ENCODE measurements at places on chromosomes 16 and 17. TPM values are rescaled to one million over a fixed set of nuclear protein-coding genes. Genes with fewer than 3 reads are reported as not detected.

DNA sequence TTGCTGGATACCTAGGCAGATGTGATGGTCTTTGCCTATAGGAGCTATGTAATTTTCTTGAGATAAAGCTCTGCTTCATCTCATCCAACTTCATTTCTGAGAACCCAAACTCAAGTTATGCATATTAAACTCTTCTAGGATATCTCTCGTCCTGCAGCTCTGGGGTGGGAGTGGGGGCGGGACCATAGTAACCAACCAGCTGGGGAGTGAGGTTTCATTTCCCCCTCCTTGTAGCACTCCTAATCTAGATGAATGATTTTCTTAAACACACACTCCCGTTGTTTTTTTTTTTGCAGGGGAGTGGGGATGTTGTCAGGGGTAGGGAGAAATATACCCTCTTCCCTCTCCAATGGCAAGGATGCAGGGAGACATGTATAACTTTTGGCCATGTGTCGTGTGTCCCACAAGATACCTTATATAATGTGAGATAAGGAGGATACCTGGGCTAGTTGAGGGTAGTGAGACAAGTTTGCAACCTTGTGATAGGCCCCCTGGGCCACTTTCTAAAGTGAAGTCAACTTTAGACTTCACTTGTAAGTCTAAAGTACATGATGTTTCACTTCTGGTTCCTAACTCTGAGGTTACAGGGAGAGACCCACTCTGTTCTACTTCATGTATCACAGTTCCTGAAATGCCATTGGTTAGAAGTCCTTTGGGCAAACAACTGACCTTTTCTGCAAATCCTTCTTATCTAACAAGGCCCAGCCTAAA is 10.5 kb upstream of the HEATR6 start:
- DNase-seq: no peak

GRCh38 chr17:58400826-58401225 is 16.5 kb downstream of the RNF43 start:
- DNase-seq: no peak

DNA sequence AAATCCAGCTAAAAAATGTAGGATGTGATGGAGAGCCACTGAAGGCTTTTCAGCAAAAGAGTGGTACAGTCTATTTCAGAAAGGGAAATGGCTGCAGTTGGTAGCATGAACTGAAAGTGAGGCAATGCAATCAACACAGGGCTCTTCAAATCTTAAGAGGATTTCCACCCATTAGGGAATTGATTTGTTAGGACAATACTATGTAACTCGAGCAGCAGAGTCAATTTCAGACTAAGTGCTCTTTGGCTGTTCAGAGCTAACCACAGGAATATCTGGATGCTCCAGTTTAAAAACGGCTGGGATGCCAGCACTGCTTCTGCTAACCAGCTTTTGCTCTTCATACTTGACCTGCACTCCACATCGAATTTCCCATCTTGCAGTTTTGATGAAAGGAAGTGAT is 24.6 kb downstream of the CACNG1 start:
- no peak for DNase-seq

GRCh38 chr16:10333321-10334032 is 52.4 kb upstream of the ATF7IP2 start:
- no peak for DNase-seq

DNA sequence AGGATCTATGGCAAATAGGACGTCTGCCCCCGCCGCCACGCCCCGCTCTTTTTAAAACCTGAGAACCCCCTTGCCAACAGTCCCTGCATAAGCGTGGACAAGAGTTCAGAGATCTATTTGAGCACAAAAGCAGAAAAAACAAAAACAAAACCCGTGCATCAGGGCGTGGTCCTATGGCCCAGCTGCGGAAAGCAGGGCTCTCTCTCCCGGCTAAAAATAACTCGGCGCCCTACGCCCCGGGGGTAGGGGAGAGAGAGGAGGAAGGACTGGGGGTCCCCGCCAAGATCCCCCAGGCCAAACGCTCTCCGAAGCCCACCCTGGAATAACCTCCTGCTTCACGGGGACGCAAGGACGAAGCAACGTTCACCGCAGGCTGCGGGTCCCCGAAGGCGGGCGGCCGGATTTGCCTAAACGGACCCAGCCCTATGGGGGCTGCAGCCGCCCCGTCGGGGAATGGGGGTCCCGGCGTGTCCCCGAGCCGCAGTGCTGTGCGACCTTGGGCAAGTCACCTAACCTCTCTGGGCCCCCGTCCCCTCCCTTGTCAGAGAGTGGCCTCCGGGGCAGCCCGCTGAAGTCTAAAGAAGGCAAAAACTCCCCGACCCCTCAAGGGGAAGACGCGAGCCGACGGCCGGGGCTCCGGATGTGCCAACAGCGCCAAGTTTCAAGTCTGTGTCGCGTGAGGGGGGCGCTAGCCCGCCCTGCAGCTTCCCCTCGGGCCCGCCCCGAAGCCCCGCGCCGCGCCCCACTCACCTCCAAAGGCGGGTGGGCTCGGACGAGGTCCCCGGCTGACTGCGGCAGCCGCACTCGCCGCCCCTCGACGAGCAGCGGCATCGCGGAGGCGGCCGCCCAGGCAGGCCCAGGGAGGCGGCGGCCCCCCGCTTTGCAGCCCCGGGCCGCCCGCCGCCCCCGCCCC is 477 bp downstream of the NTAN1 start:
- DNase-seq: no peak

GRCh38 chr17:82602487-82602886 is 45.8 kb downstream of the WDR45B start:
- DNase-seq: no peak

- DNase-seq: no peak
These were observed 47.3 kb upstream of the DNAH17 start for GRCh38 chr17:78624324-78625151.

DNA sequence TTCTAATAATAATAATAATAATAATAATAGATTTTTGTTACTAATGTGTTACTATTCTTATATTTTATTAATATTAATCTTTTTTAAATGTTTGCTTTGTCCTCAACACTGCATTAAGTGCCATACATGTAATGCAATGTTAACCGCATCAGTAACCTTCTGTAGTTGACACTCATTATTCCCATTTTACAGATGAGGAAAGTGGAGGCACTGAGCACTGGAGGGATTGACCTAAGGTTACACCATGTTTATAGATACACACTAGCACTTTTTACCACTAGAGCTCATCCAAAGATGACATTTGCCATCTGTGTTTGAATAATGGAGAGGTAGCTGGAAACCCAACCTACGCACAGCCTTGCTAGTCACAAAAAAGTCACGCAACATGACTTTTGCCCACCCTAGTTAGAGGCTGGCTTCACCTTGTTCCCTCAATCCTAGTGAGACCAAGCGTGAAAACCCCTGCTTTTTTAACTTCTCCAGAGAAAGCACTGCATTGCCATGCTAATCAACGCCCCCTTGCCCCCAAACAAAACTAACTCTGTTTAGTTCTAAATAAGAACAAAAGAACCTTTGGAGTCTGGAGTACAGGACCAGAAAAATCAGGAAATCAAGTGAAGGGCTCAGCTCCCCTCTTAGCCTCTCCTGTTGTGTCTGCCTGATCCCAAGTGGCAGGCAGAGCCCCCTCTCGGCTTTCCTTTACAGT is 2.3 kb downstream of the ARSG start:
- DNase-seq: no peak

DNA sequence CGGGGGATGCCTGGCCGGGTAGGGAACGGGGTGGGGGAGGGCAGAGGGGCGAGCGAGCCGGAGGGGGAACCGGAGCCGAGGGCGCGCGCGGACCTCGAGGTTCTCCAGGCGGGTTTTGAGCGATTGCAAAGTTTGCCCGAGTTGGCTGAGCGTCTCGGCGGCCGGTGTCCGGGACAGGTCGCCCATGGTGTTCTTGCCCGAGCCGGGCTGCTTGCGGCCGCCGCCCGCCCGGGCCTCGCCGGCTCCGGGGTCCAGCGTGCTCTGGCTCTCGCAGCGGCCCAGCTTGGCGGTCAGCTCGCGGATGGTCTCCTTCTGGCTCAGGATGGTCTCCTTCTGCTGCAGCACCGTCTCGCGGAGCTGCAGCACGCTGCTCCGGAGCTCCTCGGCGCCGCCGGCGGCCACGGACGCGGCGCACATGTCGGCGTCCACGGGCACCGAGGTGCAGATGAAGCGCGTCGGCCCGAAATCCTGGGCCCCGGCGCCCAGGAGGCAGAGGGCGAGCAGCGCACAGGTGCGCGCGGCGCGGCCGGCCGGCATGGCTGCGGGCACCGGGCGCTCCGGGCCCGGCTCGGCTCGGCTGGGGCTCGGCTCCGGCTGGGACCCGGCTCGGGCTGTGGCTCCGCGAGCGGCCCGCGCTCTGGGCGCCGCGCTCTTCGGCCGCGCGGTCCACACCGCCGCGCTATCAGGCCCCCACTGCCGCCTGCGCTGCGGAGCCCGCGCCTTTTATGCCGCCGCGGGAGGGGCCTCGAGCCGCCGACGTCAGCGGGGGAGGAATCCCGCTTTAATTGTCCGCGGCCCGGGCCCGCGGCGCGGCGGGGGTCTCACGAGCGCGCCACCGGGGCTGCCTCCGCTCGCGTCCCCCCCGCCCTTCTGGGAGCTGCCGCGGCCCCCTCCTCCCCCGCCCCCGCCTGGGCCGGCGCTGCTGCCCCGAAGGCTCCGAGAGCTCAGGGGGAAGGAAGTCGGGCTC is at the start of gene NPTX1:
TSS of gene NPTX1 (minus strand) at position 698 of the 967 bp plus-strand sequence. CDS start at position 537, 161 bp downstream.
- no peak for DNase-seq

- DNase-seq: no peak
These were observed 22.6 kb downstream of the GJD3 start for GRCh38 chr17:40341808-40342503.

DNA sequence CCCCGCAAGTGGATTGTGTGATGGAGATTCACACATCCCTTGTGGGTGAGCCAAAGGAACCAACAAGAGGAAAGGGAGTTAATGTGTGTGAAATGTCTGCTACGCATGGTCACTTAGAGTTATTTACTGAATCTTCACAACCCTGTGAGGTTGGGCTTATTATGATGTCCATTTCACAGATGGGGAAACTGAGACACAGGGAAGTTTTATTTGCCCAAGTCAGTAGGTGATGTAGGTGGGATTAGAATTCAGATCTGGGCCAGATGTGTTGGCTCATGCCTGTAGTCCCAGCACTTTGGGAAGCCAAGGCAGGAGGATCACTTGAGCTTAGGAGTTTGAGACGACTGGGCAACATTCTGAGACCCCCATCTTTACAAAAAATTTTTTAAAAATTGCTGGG is 11.6 kb upstream of the DLX4 start:
- DNase-seq: no peak

Gene MKS1
- total RNA-seq: 20.1 TPM

Gene ANKRD40CL
- total RNA-seq: not detected

Gene CD79B
- not detected for total RNA-seq

Gene SLC5A2
- total RNA-seq: 0.52 TPM
